ENCODE measurements at places on chromosomes 1 and 21.
A peak's percentile ranks its signal among the peaks of the same experiment; 100 is the strongest.

- no peak for DNase-seq
These were observed 79.0 kb downstream of the ZNF281 start for GRCh38 chr1:200330741-200331428.

- DNase-seq = no peak
These were observed 13.8 kb downstream of the CASZ1 start for GRCh38 chr1:10782491-10783244.

DNA sequence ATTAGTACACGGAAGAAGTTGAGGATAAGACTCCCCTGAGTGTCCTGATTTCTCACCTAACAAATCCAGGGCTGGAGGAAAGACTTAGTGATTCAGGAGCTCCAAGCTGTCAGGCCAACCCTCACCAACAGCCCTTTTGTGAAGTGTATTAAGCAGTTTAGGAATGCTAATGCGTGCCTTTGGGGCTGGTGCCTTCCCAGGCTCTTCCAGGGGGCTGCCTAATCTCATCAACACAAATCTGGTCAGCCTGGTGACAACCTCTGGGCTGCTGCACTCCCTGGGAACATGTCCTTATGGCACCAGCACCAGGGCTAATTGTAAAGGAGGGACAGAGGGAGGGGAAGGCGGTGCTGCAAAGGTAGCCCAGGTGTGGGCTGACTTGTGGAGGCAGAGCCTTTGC lies 15.5 kb downstream of the CSMD2 start:
- no peak for DNase-seq

- no peak for DNase-seq
These were observed 2.2 kb downstream of the RIPPLY3 start for GRCh38 chr21:37008724-37009123.

DNA sequence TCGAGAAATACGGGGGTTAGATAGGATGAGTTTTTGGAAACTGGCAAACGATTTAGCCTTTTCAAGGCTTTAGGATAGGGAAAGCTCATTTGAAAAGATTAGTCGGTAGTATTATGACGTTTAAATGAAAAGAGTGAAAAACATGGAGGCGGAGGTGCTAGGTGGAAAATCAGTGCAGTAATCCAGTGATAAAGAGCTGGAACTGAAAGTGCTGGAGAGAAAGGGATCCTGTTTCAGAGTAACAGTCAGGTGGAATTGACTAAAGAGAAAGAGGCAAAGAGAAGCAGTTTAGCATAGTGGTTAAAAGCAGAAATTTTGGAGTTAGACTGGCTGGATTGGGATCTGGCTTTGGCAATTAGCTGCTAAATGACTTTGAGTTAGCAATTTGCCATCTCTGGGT lies 945 bp downstream of the WDR3 start:
- no peak for DNase-seq

- no peak for DNase-seq
These were observed 96.0 kb upstream of the SYT6 start for GRCh38 chr1:114249691-114250090.

DNA sequence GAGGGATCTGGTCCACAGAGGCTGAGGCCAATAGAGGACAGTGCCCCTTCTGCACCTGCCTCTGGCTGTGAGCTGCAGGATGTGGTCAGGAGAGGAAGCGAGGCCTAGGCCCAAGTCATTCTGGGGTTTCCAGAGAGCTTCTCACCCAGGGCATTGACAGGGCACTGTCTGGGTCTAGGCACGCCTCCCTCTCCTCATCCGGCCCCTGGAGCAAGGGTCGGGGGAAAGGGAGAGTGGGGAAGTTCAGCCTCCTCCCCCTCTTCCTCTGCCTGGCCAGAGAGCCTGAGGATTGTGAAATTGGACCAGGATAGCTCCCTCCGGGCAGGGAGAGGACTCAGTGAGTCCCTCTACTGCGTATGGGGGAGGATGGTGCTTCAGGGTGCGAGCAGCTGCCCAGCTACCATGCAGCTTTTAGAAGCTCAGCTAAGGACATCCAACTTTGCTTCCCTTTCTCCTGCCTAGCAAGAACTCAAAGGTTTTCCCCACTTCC lies 6.3 kb upstream of the INAVA start:
- no peak for DNase-seq

DNA sequence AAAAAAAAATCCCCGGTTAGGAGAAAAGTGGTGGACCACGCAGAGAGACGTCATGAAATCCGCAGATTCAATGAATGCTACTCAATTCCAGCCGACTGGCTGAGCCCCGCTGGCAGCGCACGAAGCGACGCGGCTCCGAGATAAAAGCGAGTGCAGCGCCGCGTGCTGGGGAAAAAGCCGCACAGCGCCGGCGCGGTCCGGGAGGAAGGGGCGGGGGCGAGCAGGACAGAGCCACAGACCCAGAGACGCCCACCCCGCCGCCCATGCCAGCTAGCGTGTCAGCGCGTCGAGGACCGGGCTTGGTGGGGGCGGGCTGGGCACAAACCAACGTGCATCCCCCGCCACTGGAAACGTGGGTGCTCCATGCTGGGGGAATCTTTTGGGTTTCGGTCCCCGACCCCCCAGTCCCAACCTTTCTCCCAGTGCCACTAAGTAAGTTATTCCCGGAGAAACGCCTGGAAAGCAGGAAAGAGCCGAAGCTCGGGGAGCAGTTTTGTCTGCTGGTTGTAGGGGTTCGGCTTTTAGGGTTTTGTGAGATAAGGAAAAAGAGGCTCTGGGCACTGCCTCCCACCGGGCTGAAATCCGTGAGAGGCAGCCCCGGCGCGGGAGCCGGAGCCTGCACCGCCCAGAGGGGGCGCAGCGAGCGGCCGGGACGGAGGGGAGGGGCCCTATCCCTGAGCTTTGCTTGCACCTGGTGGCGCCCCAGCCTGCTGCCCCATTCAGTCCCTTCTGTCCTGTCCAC lies at the start of gene KCNJ6:
TSS of gene KCNJ6 (minus strand) at position 148 of the 742 bp plus-strand sequence. CDS start 75,775 bp downstream, outside the sequence.
- peak; percentile 67 for DNase-seq

GRCh38 chr1:159991513-159991912 lies 37.5 kb upstream of the SLAMF9 start:
- no peak for DNase-seq

DNA sequence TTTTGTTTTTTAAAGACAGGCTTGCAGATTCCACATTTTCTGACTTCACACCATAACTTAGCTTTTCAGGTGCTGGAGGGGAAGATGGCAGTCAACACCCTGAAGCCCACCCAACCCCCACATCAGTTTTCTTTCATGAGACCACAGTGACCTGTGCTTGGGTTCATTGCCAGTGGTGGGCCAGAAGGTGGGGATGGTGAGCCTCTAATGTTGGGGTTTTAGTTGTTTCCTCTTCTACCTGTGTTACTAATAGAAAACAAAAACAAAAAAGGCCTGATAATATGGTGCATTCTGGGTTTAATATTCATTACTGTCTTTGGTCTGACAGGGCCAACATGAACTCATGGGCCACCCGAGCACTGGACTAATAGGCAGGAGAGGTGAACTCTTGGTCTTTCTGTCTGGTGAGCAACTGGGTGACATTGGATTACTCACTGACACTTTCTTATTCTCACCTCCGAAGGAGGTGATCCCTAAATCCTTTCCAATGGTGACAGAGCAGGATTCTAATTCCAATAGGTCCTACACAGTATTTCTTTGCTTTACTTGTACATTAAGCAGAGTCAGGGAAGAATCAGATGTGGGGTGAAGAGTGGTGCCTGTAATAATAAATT lies 132.8 kb downstream of the CLIC6 start:
- DNase-seq = no peak

DNA sequence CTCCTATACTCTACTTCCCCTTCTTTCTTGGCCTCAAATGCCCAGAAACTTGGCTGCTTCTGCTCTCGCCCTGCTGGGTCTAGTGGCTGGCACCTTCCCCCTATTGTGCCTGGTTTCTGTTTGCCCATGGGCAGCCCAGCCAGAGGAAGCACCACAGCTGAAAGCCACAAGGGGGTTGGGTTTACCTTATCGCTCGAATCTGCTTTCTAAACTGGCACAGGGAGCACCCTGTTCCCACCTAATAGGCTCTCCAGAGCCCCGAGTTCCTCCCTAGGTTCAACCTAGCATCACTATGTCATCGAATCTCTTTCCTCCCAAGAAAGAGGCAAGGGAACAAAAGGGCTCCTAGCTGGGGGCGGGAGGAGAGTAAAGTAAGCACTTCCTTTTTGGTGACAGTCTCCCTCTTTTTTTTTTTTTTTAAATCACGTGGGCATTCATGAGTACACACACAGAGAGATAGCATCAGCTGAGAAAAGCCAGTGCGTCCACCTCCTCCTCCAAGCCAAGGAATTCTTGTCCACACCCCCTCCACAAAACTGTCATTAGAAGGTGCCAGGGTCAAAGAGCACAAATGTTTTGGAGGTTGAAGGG lies 72.8 kb downstream of the PLEKHA6 start:
- DNase-seq = no peak

DNA sequence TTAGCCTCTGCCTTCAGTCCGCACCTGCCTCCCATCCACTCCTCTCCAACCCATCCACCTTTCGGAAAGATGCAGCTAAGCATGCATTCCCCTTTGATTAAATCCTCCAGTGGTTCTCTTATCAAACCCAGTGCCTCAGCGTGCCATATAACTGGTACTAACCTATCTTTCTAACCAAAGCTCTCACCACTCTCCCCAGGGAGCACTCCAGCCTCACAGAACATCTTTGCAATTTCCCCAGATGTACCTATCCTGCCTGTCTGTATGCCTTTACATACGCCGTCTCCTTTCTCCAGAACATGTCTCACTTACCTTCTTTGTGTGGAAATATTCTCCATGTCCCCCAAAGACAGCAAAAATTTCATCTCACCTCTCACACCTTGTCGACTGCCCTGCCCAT lies 80.0 kb downstream of the SLC25A24 start:
- DNase-seq = peak; percentile 21

DNA sequence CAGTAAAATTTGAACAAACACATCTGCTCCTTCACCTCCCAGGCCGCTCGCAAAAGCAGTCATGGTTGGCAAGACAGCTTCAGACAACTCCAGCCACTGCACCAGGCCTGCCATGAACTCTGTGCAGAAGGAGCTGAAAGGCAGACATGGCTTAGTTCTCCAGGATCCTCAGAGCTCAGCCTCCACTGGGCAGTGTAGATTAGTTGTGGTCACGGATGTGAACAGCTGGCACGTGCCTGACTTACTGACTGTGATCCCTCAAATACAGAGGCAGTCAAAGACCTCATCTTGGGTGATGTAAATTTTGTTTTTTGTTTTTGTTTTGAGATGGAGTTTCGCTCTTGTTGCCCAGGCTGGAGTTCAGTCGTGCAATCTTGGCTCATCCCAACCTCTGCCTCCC lies 28.4 kb downstream of the TMCO4 start:
- DNase-seq = no peak

DNA sequence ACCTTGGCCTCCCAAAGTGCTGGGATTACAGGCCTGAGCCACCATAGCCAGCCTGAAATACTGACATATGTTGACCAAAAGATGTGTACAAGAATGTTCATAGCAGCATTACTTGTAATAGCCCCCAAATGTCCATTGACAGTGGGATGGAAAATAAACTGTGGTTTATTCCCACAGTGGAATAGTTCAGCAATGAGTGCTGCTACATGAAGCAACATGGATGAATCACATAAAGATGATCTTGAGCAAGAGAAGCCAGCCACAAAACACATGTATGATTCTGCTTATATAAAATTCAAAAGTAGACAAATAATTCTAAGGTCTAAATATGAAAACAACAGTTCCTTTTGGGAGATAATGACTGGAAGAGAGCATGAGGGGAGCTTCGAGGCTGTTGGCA lies 9.1 kb upstream of the CREG1 start:
- DNase-seq = no peak

DNA sequence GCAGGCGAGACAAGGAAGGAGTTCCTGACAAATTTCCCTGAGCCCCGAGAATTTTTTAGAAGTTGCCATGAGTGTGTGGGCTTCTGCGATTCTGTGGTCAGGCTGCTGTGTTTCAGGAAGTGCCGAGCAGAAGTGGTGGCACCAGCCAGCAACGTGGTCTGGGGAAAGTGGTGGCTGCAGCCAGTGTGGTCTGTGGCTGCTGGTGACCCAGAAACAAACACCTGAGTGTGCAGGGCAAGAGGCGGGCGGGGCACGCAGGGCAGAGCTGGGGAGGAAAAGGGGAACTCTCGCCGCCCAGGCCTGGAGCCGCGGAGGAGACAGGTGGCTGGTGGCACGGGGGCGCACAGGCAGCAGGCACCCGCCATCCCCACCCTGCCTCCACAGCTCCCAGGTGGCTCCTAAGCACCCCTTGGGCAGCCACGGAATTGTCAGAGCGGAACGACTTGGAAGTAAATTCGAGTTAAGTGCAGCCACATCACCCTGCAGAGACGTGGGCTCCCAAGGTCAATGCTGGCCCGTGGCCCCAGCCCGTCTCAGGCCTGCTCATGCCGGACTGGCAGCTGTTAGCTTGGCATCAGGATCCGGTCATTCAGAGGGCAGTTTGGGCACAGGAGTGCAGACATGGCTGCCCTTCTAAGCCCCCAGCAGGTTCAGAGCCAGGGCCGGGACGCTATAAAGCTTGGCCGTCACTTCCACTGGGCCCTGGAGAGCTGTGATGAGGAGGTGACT lies 25.1 kb downstream of the PRDM16 start:
- no peak for DNase-seq

DNA sequence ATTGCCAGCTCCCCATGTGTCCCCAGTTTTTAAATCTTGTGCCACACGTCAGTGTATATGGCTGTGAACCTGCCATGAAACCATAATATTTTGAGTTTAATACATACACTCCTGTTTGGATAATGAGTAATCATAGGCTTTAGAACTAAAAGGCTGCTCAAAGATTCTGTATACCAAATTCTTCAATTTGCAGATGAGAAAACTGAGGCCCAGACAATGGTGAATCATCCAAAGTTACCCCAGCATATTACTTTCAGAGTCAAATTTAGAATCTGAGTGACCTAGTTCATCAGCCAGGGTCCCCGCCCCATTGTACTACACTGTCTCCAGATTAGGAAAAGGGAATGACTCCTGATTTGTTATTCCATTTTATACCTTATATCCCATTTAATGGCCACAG lies 224.6 kb downstream of the FGGY start:
- DNase-seq = no peak

DNA sequence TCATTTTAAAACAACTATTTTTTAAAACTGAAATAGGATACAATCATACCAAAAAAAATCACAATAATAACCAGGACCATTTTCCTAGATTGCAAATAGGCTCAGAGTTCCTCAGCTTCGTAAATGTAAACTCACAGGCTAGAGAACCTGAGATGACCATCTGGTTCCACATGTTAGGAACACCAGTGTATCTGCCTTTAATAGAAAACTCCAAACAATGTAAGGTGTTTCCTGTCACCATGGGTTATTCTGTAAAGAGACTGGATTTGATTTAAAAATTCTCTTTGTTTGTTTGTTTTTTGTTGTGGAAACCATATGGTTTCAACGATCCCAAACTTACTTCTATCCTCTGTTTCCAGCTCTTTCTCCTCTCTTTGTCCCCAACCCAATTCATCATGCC lies 197.5 kb downstream of the ZZZ3 start:
- DNase-seq = no peak

Data from NCI-H524 (cell line).